ENCODE measurements at places on chromosomes 5 and 9. TPM values are rescaled to one million over a fixed set of nuclear protein-coding genes. Genes with fewer than 3 reads are reported as not detected.

The CTSV gene
- total RNA-seq: 13.6 TPM

The GDF9 gene
- total RNA-seq: 0.14 TPM

The ABO gene
- total RNA-seq: not detected

The FOXD4L5 gene
- total RNA-seq: not detected

The TMOD1 gene
- total RNA-seq: 2.1 TPM

The POU5F2 gene
- not detected for total RNA-seq
